ENCODE measurements at places on chromosomes 5 and 9.
A peak's percentile ranks its signal among the peaks of the same experiment; 100 is the strongest.

- no peak for DNase-seq
Observed at GRCh38 chr5:123681061-123681460, 169.1 kb downstream of the CSNK1G3 start.

- no peak for DNase-seq
Observed at GRCh38 chr5:112012104-112012503, 255.1 kb upstream of the NREP start.

DNA sequence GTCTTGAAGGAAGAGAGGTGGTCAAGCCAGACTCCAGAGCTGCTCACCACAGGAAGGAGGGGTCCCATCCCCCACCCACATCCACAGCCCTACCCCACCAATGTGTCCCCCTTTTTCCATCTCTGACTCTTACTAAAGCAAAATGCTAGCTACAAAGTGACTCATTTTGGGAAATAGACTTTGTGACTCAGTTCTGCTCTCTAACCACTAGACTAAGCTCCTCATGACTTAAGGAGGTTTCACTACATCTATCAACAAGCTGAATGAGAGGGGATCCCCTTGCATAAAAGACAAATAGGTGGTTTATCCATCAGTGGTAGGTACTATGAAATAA is 35.1 kb upstream of the ADRB2 start:
- DNase-seq, result no peak

GRCh38 chr9:90741036-90741435 is 60.6 kb upstream of the SYK start:
- no peak for DNase-seq

- no peak for DNase-seq
Observed at GRCh38 chr9:114417511-114417910, 29.7 kb upstream of the AKNA start.

DNA sequence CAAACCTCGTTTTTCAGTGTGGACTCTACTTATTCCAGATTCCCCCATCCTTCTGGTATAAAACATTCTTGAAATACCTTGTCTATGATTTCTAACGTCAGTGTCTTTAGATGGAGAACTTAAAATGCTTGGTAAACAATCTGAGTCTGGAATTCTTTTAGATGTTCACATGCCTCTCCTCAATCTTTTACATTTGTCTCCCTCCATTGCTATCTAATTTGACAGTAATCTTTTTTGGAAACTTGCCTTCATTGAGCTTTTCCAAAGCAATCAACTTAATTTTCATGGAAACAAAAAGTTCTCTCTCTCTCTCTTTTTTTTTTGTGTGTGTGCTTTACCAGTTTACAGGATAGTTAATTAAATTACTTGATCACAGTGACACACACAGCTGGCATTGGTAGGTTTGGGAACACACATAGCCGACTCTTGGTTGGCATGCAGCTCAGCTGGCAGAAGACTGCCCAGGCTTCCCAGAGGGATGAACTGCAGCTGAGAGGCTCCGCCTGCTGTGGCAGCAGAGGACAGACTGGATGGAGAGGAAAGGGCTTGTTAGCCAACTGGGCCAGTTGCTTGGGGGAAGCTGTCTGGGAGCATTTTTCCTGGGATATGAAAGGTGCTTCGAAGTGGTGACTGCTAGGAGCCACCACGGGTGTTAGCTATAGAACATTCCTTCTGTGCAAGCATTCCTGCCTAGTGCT is 271.3 kb downstream of the ZSWIM6 start:
- DNase-seq, result no peak

- no peak for DNase-seq
Observed at GRCh38 chr9:95788021-95788420, 87.5 kb upstream of the ERCC6L2 start.

- no peak for DNase-seq
Observed at GRCh38 chr9:124373851-124374250, 41.4 kb downstream of the PSMB7 start.

DNA sequence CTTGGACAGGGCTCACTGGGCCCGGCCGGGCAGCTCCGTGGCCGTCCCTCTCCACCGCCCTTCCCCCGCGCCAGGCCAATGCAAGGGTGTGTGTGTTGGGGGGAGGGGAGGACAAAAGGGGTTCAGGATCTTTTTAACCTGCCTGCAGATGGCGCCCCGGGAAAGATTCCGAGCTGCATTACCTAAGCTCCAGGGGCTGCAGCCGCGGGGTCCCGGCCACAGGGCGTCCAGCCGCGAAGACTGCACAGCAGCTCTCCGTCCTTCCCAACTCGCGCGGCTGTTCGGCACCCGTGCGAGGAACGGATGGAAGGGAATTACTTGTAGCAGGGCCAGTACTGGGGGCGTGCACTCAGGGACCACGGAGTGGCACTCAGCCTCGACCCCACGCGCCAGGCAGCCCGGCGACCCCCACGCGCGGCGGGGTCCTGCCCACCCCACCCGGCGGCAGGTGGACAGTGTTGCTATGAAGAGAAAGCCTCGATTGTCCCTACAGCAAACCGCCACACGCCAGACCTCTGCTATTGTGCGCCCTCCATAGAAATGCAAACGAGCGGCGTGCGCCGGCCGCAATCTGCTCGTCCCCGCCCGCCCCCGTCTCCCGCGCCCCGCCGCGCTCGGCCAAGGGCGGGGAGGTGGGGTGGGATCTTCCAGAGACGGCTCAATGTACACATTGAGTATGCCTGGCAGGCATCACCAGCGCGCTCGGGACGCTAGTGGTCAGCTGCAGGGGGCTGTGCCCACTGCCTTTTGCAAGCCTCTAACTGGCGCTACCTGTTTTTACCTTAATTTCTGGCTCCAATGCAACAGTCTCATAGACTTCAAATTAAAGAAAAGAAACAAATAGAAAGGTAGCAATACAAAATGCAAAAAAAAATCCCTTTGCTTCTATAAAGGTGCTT is 796 bp upstream of the GADD45G start:
- peak; percentile 39 for DNase-seq

GRCh38 chr9:127149463-127150390 is 27.3 kb upstream of the ANGPTL2 start:
- no peak for DNase-seq

- DNase-seq, result no peak
Observed at GRCh38 chr5:160233215-160233614, 3.9 kb downstream of the FABP6 start.

GRCh38 chr9:128625391-128626146 is 31.1 kb downstream of the DYNC2I2 start:
- DNase-seq, result no peak

- no peak for DNase-seq
Observed at GRCh38 chr9:79911724-79912123, 340.0 kb downstream of the TLE4 start.

DNA sequence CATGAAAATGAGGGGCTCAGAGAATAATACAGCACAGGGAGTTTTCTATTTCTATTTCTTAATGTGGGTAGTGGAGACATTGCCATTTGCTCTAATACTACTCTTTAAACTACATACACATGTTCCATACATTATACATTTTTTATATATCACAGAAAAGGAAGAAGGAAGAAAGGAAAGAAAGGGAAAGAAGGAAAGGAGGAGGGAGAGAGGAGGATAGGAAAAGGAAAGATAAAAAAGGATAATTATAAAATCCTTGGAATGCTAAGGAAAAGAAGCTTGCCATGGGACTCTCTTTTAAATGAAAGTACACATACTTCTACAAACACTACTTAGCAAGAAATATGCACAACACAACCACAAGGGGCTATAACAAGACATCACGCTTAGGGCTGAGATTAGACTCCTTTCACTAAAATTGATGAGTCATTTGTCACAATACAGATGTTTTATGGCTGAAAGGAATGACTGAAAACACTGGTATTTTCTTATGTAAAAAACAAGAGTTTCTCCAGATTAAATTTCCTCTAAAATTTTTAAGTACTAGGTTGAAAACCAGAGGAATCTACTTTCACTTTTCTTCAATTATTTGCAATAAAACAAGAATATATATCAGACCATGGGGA is 219.8 kb downstream of the ARL15 start:
- DNase-seq, result no peak

GRCh38 chr5:173629628-173630027 is 13.2 kb upstream of the BOD1 start:
- peak; percentile 79 for DNase-seq

GRCh38 chr5:88878976-88879375 is 4.0 kb downstream of the MEF2C start:
- DNase-seq, result no peak

DNA sequence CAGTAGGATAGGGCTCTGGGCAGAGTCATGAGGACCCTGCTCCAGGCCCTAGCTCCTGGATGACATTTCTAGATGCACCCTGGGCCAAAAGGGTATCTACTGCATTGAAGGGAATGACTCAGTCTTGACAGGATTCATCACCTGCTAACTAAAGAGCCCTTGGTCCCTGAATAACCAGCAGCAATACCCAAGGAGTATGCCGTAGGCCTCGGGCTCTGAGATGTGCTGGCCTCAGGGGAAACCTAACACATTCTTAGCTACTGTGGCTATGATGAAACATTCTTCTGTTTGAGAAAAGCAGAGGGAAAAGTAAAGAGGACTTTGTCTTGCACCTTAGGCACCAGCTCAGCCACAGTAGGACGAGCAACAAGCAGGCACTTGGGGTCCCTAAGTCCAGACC is 89.5 kb upstream of the SLC1A1 start:
- no peak for DNase-seq

DNA sequence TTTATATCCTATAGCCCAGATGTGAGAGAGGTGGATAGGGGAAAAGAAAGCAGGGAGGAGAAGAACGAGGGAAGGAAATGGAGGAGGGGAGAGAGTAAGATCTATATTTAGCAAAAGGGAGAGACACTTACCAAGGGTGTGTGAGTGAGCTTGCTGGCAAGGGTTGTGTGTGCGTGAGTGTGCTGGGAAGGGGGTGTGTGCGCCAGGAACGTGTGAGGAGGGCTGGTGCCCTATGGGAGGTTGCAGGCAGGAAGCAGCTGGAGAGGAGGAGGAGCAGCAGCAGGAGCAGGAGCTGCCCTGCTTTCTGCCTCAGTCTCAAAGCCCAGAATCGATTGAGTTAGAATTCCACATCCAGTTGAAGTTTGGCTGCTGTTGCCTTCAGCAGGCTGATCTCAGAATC is 148.3 kb upstream of the RUSC2 start:
- no peak for DNase-seq

- no peak for DNase-seq
Observed at GRCh38 chr5:3199962-3200755, 395.5 kb upstream of the IRX1 start.

DNA sequence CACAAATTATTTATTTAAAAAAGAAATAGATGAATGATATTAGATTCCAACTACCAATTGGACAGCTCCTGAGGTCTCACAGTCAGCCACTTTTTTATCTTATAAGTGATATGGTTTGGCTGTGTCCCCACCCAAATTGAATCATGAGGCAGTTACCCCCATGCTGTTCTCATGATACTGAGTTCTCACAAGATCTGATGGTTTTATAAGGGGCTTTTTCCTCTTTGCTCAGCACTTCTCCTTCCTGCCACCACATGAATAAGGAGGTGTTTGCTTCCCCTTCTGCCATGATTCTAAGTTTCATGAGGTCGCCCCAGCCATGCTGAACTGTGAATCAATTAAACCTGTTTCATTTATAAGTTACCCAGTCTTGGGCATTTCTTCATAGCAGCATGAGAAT is 12.9 kb downstream of the NLN start:
- DNase-seq, result no peak

- no peak for DNase-seq
Observed at GRCh38 chr9:20990867-20991266, 40.6 kb downstream of the HACD4 start.

- DNase-seq, result no peak
Observed at GRCh38 chr5:95184924-95185323, 100.0 kb downstream of the MCTP1 start.

DNA sequence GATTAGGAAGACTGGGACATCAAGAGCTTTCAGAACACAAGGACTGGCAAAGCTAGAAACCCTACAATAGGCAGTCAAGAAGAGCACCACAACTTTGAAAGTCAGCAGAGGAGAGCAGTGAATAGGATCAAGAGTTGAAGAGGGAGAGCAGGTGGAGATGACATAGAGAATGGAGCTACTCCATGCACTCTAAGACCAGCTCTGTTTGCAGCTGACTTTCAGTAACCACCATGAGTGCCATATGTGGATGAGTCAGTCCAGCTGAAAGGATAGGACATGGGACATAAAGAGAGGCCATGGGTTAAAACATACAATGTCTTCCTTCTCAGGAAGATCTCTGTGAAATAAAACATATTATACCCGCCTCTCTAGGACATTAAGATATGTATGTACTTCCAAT is 289.1 kb upstream of the KLF4 start:
- DNase-seq, result no peak

DNA sequence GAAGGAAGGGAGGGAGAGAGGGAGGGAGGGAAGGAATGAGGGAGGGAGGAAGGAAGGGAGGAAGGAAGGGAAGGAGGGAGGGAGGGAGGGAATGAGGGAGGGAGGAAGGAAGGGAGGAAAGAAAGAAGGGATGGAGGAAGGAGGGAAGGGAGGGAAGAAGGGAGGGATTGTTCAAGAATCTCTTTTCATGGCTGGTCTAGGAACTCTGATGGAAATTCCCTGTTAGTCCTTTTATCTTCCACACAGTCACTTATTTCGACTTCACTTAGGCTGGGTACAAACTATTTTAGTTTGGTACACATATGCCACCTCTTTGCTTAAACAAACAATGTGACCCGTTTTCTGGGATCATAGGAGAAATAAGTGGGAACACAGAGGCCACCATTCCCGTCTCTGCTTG is 435.6 kb upstream of the WWC1 start:
- no peak for DNase-seq

GRCh38 chr9:129773262-129774048 is 20.6 kb upstream of the PTGES start:
- DNase-seq, result no peak

- no peak for DNase-seq
Observed at GRCh38 chr9:37134166-37134565, 13.8 kb downstream of the ZCCHC7 start.

- DNase-seq, result peak; percentile 31
Observed at GRCh38 chr9:83583151-83584014, 39.6 kb upstream of the IDNK start.

GRCh38 chr5:169169783-169170182 is 131.2 kb downstream of the SLIT3 start:
- DNase-seq, result no peak

- no peak for DNase-seq
Observed at GRCh38 chr5:124519396-124519795, 227.0 kb downstream of the ZNF608 start.

Data from 8988T (cell line).